ENCODE measurements at places on chromosomes 11 and 22.
A peak's percentile ranks its signal among the peaks of the same experiment; 100 is the strongest.

- peaks cover 35% of the 10 kb centered on the region for H3K36me3 ChIP-seq
- H3K4me3 ChIP-seq = peak overlapping the region; percentile 84
- peak; percentile 41 for DNase-seq
- no peaks in the 10 kb centered on the region for H3K27me3 ChIP-seq
Observed at GRCh38 chr11:61966734-61967115, 709 bp downstream of the FTH1 start.

GRCh38 chr11:88310246-88310645 lies 27.3 kb downstream of the CTSC start:
- H3K27me3 ChIP-seq = no peaks in the 10 kb centered on the region
- H3K36me3 ChIP-seq = peaks cover 10% of the 10 kb centered on the region
- H3K4me3 ChIP-seq = no peak overlapping the region
- DNase-seq = no peak

GRCh38 chr11:8905528-8906165 lies 5.3 kb upstream of the AKIP1 start:
- H3K27ac ChIP-seq = no peak overlapping the region
- H3K4me1 ChIP-seq = peaks cover 4% of the 10 kb centered on the region
- H3K36me3 ChIP-seq = no peaks in the 10 kb centered on the region
- DNase-seq = no peak
- H3K27me3 ChIP-seq = peaks cover 9% of the 10 kb centered on the region

DNA sequence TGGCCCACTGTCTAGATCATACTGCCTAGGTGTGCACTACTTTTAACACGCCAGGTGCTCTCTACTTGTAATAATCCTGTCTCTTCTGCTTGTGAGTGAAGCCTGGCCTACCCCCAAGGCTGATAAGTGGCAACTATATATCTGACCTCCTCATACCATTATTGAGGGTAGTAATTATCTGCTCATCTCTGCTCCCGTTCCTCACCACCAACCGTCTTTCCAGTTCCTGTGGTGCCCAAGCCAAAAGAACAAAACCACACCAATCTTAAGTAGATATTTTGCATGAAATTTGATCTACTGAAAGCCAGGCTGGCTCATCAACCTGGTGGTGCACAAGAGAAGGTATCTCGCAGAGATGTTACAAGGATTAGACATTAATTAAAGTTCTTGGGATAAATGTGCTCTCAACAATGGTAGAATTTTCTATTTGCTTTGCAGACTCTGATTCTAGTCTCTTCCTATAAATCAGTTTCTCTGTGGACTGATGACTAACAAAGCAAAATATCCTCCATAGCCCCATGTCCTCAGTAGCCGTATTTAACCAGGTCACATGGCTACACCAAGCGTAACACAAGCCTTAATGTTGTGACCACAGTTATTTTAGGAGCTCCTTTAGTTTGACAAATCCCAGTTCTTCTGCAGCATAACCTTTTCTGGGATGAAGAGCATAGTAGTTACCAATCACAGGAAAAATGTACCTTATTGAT lies 267.2 kb downstream of the NTM start:
- H3K27me3 ChIP-seq = no peaks in the 10 kb centered on the region
- no peaks in the 10 kb centered on the region for H3K36me3 ChIP-seq
- no peak overlapping the region for H3K27ac ChIP-seq
- DNase-seq = no peak
- no peaks in the 10 kb centered on the region for H3K4me1 ChIP-seq

- DNase-seq = no peak
- no peaks in the 10 kb centered on the region for H3K27me3 ChIP-seq
- peaks cover 2% of the 10 kb centered on the region for H3K4me1 ChIP-seq
- no peak overlapping the region for H3K4me3 ChIP-seq
- H3K36me3 ChIP-seq = peaks cover 36% of the 10 kb centered on the region
Observed at GRCh38 chr11:73862986-73863385, 13.7 kb downstream of the COA4 start.

- H3K4me3 ChIP-seq = no peak overlapping the region
- DNase-seq = no peak
- H3K27me3 ChIP-seq = no peaks in the 10 kb centered on the region
- H3K36me3 ChIP-seq = no peaks in the 10 kb centered on the region
- H3K27ac ChIP-seq = no peak overlapping the region
Observed at GRCh38 chr11:107683061-107683460, 28.8 kb downstream of the SLN start.

DNA sequence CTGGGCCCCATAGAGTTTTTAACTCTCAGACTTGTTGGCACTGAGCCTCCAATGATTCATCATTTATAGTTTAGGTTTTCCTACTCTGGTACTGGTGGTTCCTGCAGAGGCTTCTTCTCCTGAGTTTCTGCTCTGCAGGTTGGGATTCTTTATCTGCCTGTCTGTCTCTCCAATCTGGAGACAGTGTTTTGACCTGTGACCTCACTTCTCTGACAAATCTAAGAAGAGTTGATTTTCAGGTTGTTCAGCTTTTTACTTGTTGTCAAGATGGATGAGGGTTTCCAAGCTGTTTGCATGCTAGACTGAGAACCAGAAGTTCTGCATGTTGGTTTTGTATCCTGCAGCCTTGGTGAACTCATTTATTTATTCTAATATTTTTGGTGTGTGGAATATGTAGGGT lies 63.9 kb downstream of the JAM3 start:
- no peak overlapping the region for H3K4me3 ChIP-seq
- H3K36me3 ChIP-seq = no peaks in the 10 kb centered on the region
- no peaks in the 10 kb centered on the region for H3K4me1 ChIP-seq
- no peak for DNase-seq
- H3K27me3 ChIP-seq = no peaks in the 10 kb centered on the region
- no peak overlapping the region for H3K27ac ChIP-seq

DNA sequence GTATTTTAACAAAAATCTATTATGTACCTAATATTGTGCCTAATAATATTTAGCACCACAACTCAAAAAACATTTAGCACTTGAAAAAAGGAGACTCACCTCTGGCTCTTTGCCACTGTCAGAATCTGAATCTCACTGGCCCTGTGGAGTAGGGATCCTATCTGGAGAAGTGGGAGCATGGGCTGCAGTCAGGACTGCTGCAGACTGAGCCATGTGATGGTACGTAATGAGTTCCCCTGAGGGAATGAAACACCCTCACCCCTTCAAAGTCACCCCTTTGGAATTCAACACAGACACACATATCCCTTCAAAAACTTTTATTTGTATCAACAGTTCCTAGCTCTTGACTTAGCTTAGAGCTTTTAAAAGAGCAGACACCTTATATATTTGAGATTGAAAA lies 6.5 kb downstream of the PTPMT1 start:
- H3K4me1 ChIP-seq = no peaks in the 10 kb centered on the region
- peaks cover 38% of the 10 kb centered on the region for H3K36me3 ChIP-seq
- H3K27me3 ChIP-seq = no peaks in the 10 kb centered on the region
- H3K4me3 ChIP-seq = no peak overlapping the region

GRCh38 chr11:117520201-117520600 lies 192.5 kb downstream of the CEP164 start:
- H3K27me3 ChIP-seq = no peaks in the 10 kb centered on the region
- H3K4me3 ChIP-seq = no peak overlapping the region
- peak; percentile 73 for DNase-seq
- H3K36me3 ChIP-seq = no peaks in the 10 kb centered on the region
- H3K27ac ChIP-seq = peak overlapping the region; percentile 83

DNA sequence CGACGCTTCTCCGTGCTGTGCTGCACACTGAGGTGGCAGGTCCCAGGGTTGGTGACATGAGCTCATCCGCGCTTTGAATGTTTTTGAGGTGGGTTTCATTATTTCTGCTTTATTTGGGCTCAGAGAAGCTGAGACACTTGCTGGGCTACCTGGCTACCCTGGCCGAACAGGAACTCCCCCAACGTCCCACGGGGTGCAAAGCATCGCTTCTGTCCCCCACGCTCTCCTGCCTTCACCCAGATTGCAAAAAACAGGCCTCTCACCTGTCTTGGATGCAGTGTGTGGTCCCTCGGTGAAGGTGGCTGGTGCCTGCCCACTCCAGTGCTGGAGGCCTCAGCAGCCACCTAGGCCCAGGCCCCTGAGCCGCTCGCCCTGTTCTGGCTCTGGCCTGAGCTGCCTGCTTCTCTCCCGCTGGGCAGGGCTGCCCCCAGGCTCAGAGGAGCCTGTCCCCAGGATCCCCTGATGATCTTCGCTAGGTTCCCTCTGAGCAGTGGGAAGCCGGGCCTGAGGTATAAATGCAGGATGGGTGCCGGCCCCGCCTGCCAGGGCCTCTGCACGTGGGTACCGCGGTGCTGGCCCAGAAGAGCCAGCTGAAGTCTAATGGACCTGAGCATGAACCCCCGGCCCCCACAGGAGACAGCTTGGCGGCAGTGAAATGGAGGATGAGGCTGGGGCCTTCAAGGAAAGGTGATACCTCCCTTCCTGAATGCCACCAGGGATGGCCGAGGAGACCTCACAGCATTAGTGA lies 15.8 kb upstream of the MRGPRD start:
- no peaks in the 10 kb centered on the region for H3K36me3 ChIP-seq
- H3K27ac ChIP-seq = no peak overlapping the region
- DNase-seq = no peak
- H3K4me3 ChIP-seq = no peak overlapping the region
- H3K4me1 ChIP-seq = peaks cover 8% of the 10 kb centered on the region

GRCh38 chr11:67456068-67456705 lies 1.0 kb downstream of the CABP4 start:
- H3K4me1 ChIP-seq = no peaks in the 10 kb centered on the region
- H3K27me3 ChIP-seq = no peaks in the 10 kb centered on the region
- no peak overlapping the region for H3K27ac ChIP-seq
- H3K36me3 ChIP-seq = no peaks in the 10 kb centered on the region
- no peak overlapping the region for H3K4me3 ChIP-seq

- H3K4me1 ChIP-seq = no peaks in the 10 kb centered on the region
- no peak for DNase-seq
- H3K4me3 ChIP-seq = no peak overlapping the region
- H3K27ac ChIP-seq = no peak overlapping the region
- H3K27me3 ChIP-seq = peaks cover 1% of the 10 kb centered on the region
Observed at GRCh38 chr22:27122574-27122973, 465.2 kb downstream of the MIAT start.

- no peaks in the 10 kb centered on the region for H3K36me3 ChIP-seq
- no peaks in the 10 kb centered on the region for H3K4me1 ChIP-seq
- H3K4me3 ChIP-seq = no peak overlapping the region
- DNase-seq = peak; percentile 30
Observed at GRCh38 chr11:101880222-101880621, 34.6 kb upstream of the CEP126 start.

DNA sequence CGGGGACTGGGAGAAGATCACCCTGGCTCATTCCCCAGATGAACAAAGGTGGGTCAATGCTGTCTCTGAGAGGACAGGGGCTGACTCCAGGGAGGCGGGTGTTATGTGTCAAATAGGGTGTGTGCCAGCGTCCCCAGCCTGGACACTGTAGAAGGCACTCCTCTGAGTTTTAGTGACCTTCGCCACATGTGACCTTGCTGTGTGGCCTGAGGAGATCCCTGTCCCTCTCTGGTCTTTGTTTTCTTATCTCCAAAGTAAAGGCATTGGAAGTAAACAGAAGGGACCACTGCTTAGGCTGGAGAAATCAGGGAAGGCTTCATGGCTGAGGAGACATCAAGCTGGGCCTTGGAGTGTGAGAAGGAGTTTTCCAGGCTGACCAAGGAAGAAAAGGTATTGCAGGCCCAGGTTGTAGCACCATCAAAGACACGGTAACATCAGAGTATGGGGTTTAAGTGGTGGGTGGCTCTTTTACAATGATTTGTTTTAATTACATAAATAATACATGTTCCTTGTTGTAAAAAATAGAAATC lies 74.4 kb downstream of the TP53I11 start:
- DNase-seq = no peak
- H3K4me1 ChIP-seq = peaks cover 6% of the 10 kb centered on the region
- H3K4me3 ChIP-seq = no peak overlapping the region
- H3K27me3 ChIP-seq = no peaks in the 10 kb centered on the region

- no peak overlapping the region for H3K27ac ChIP-seq
- H3K4me3 ChIP-seq = no peak overlapping the region
- no peaks in the 10 kb centered on the region for H3K27me3 ChIP-seq
Observed at GRCh38 chr11:72897506-72897905, 83.3 kb downstream of the ATG16L2 start.

- no peaks in the 10 kb centered on the region for H3K27me3 ChIP-seq
- H3K36me3 ChIP-seq = no peaks in the 10 kb centered on the region
- peak; percentile 89 for DNase-seq
- H3K4me3 ChIP-seq = no peak overlapping the region
- H3K27ac ChIP-seq = peak overlapping the region; percentile 68
- peaks cover 33% of the 10 kb centered on the region for H3K4me1 ChIP-seq
Observed at GRCh38 chr11:79045800-79046304, 395.0 kb downstream of the TENM4 start.

DNA sequence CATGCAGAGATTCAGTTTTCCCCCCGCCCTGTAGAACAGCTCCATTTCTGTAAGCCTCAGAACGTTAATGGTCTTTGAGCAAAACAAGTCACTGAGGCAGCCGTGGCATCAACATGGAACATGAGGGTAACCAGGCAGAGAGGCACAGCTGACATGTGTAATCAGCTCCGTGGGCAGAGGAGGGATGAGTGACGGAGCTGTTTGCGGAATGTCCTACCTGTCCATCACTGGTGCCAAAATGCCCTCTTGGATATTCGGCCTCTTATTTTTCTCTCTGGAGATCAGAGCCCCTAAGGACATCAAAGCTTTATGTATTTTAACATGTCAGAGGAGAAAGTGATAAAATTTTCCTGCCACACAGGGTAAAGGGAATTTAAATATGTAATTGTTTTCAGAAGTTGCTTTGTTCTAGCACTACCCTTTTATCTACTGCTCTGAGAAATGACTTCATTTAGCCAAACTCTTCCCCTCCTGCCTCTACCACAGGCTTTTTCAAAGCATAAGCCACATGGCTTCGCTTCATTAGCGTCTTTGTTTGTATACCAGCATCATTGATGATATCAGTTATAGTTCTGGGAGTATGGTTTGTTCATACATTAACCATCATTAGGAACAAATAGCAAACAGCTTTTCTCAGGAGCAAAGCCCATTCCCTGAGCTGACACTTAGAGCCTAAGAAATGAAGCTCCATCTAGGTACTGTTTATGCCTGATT lies 32.9 kb downstream of the C11orf71 start:
- no peak overlapping the region for H3K27ac ChIP-seq
- H3K4me3 ChIP-seq = no peak overlapping the region
- H3K36me3 ChIP-seq = no peaks in the 10 kb centered on the region
- no peak for DNase-seq
- H3K4me1 ChIP-seq = no peaks in the 10 kb centered on the region

DNA sequence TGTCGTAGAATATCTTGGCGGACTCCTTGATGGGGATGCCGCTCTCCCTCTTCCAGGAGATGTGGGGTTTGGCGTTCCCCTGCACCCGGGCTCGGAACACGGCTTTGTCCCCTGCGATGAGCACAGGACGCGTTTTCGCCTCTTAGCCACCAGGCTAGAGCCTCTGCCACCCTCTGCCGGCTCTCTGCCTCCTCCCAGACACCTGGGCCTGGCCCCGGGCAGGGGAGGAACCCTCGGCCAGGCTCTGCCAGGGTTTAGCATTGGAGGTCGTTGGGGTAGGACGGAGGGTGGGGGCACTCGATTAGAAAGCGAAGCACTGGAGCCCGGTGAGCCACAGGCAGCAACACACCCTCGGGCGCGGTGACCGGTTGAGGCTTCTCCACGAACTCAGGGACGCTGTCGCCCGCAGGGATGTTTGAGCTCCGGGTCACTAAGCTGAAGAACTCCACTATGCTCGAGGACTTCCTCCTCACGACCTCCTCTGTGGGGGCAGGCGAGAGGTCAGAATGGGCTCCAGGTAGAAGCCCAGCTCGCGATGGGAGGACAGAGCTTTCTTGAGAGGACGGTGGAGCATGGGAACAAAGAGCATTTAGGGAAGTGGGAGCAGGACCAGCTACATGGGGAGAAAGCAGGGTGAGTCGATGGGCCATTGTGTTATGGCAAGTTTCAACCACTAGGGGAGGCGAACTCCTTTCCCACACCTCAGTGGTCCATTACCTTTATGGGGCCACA lies 4.3 kb downstream of the IGSF22 start:
- no peaks in the 10 kb centered on the region for H3K36me3 ChIP-seq
- peak overlapping the region; percentile 41 for H3K4me3 ChIP-seq
- peaks cover 13% of the 10 kb centered on the region for H3K4me1 ChIP-seq
- H3K27ac ChIP-seq = no peak overlapping the region
- H3K27me3 ChIP-seq = no peaks in the 10 kb centered on the region
